ENCODE measurements at places on chromosomes 16 and 17.

- no peak overlapping the region for H3K4me3 ChIP-seq
- no peak overlapping the region for H3K27ac ChIP-seq
- no peaks in the 10 kb centered on the region for H3K27me3 ChIP-seq
- H3K36me3 ChIP-seq, result no peaks in the 10 kb centered on the region
- no peak for DNase-seq
Observed at GRCh38 chr17:1050996-1051925, 54.3 kb downstream of the TIMM22 start.

DNA sequence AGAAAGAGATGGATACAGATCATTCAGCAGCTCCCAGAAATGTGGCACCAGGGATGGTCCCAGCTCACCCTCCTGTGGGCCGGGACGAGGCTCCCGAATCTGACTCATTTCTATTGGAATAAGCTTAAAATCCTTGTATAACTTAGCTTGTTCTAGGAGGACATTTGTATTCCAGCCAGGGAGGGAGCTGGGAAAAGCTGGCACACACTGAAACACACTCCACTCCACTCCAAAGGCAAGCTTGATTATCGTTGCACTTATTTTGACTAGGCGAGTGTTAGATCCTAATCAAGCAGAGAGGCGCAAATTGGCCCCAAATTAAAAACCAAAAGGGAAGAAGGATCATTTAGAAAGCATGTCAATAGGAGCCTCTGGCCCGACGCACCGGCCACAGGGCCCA lies 339.5 kb downstream of the HS3ST4 start:
- no peaks in the 10 kb centered on the region for H3K4me1 ChIP-seq
- H3K27me3 ChIP-seq, result no peaks in the 10 kb centered on the region
- H3K4me3 ChIP-seq, result no peak overlapping the region
- no peaks in the 10 kb centered on the region for H3K36me3 ChIP-seq
- DNase-seq, result no peak

DNA sequence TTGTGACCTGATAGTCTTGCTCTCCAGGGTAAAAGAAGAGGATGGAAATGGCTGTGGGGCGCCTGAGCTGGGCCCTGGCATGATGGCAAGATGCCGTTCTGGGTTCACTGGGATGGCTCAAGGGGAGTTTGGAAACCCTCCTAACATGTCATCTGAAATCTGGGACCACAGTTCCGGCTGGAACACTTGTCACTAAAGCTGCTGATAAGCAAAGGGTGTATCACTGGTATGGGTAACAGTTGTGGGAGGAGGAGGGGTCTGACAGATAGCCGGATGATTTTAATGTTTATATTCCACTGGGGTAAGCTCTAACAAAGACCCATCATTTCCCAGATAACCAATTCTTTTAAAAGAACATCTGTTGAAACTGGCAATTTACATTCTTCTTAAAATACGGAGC lies 390.2 kb downstream of the WWOX start:
- no peak overlapping the region for H3K27ac ChIP-seq
- no peaks in the 10 kb centered on the region for H3K27me3 ChIP-seq
- H3K36me3 ChIP-seq, result no peaks in the 10 kb centered on the region
- H3K4me3 ChIP-seq, result no peak overlapping the region

DNA sequence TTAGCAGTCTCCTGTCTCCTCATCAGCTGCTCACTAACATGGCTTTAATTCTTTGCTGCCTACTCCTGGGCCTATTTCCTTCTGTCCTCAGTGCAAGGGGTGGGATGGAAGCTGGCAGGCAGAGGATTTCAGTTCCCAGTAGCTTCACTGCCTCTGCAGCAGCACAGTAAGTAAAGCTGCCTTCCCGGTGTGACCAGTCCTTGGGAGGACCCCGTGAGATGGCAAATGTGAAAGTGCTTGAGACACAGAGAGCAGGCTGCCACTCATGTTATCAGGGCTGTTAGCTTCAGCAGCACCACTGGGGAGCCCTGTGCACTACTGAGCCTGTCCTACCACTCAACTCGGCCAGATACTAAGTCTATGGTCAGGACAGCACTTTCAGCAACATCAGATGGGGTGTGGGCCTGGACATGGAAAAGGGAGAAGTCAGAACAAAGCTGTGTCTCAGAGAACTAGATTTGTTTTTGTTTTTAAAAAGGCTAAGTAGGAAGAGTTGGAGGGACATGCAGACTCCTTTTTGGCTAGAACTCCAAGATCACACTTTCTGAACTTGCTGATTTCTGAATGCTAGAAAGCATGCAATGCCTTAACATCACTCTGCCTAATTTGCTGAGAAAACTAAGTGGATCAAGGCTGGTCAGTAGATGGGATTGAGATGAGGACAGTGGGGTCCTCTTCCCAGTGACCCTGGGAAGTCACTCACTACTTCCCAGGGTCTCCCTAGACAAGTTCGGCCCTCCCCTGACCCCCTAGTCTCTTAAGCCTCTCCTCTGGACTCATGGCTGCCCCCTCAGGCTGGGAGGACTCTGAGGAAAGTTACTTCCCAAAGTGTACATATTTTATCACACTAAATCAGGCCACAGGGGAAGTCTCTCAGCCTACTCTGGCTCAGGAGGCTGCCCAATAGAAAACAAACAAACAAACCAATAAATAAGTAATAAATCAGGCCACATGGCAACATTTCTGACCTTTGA lies 1.1 kb downstream of the ACSF2 start:
- DNase-seq, result peak; percentile 68
- peak overlapping the region; percentile 66 for H3K4me3 ChIP-seq
- H3K27me3 ChIP-seq, result no peaks in the 10 kb centered on the region
- no peaks in the 10 kb centered on the region for H3K36me3 ChIP-seq

DNA sequence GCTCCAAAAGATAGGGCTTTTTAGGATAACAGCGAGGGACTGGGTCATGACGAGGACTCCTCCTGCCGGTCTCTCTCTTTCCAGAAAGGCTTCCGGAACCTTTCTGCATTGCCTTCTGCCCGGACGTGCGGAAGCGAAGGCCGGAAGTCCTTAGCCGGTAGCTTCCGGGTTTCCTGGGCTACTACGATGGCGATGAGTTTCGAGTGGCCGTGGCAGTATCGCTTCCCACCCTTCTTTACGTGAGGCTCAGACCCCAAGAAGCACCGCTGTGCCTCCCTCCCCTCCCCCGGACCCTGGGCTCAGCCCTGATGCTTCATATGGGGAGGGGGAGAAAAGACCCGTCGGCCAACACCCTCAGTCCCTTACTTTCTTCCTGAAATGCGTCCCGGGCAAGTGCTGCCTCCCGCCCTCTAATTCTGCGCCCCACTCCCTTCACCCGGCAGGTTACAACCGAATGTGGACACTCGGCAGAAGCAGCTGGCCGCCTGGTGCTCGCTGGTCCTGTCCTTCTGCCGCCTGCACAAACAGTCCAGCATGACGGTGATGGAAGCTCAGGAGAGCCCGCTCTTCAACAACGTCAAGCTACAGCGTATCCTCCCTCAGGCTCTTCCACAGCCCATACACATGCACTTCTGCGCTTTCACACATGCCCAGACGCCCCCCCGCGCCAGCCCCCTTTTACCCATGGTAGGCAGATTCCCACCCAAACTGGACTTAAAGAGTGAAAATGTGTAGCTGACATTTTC lies at the start of gene VPS25:
VPS25 (plus strand) TSS at position 160 of the 746 bp plus-strand sequence; CDS start at position 187, 27 bp downstream.
- DNase-seq, result peak; percentile 85
- H3K36me3 ChIP-seq, result no peaks in the 10 kb centered on the region

DNA sequence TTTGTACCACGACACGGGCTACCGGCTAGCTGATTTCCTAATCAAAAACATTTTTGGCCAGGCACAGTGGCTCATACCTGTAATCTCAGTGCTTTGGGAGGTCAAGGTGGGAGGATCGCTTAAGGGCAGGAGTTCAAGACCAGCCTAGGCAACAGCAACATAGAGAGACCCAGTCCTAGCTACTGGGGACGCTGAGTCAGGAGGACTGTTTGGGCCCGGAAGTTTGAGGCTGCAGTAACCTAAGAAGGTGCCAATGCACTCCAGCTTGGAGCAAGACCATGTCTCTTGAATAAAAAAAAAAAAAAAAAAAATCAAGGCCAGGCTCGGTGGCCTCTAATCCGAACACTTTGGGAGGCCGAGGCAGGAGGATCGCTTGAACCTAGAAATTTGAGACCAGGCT lies 49.8 kb downstream of the UBE2G1 start:
- no peak overlapping the region for H3K27ac ChIP-seq
- H3K4me3 ChIP-seq, result no peak overlapping the region
- no peak for DNase-seq
- no peaks in the 10 kb centered on the region for H3K27me3 ChIP-seq

GRCh38 chr17:32733401-32733800 lies 143.5 kb downstream of the MYO1D start:
- no peaks in the 10 kb centered on the region for H3K27me3 ChIP-seq
- DNase-seq, result no peak
- H3K27ac ChIP-seq, result no peak overlapping the region
- H3K4me3 ChIP-seq, result no peak overlapping the region

DNA sequence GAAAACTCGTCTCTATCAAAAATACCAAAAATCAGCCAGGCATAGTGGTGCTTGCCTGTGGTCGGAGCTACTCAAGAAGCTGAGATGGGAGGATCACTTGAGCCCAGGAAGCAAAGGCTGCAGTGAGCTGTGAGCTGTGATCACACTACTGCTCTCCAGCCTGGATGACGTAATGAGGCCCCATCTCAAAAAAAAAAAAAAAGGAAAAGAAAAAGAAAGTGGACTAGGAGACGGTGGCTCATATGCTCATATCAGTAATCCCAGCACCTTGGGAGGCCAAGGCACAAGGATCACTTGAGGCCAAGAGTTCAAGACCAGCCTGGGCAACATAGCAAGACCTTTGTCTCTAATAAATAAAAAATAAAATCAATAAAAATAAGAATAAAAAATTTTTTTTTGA lies 8.8 kb upstream of the SUMO2 start:
- no peak overlapping the region for H3K4me3 ChIP-seq
- no peaks in the 10 kb centered on the region for H3K36me3 ChIP-seq
- H3K27ac ChIP-seq, result no peak overlapping the region
- no peak for DNase-seq

GRCh38 chr16:57084257-57084770 lies 8.1 kb upstream of the CPNE2 start:
- DNase-seq, result peak; percentile 69
- no peak overlapping the region for H3K27ac ChIP-seq
- H3K36me3 ChIP-seq, result no peaks in the 10 kb centered on the region
- H3K4me1 ChIP-seq, result no peaks in the 10 kb centered on the region
- H3K27me3 ChIP-seq, result no peaks in the 10 kb centered on the region

GRCh38 chr16:64321066-64321465 lies 800.8 kb downstream of the CDH11 start:
- no peak for DNase-seq
- H3K36me3 ChIP-seq, result no peaks in the 10 kb centered on the region
- H3K4me1 ChIP-seq, result no peaks in the 10 kb centered on the region
- H3K4me3 ChIP-seq, result no peak overlapping the region

DNA sequence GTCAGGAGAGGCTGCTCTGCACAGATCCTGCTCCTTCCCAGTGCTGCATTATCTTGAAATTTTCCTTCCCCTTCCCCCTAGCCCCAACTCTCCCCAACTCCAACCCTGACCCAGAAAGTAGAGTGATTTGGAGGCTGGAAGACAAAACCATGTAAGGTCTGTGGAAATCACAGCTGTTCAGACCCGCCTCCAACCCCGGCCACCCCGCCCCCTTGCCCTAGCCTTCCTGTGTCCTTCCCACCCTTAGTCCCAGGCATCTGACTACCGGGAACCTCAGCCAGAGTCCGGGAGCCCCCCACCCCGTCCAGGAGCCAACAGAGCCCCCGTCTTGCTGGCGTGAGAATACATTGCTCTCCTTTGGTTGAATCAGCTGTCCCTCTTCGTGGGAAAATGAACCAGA lies at the start of gene AOC3:
AOC3 (plus strand) TSS at position 246 of the 400 bp plus-strand sequence; CDS start at position 391, 145 bp downstream.
- H3K27ac ChIP-seq, result no peak within 1 kb of the TSS
- no peak for DNase-seq
- H3K4me3 ChIP-seq, result no peak within 1 kb of the TSS
- H3K27me3 ChIP-seq, result no peaks in the 10 kb centered on the region
- peaks cover 33% of the 10 kb centered on the region for H3K4me1 ChIP-seq

DNA sequence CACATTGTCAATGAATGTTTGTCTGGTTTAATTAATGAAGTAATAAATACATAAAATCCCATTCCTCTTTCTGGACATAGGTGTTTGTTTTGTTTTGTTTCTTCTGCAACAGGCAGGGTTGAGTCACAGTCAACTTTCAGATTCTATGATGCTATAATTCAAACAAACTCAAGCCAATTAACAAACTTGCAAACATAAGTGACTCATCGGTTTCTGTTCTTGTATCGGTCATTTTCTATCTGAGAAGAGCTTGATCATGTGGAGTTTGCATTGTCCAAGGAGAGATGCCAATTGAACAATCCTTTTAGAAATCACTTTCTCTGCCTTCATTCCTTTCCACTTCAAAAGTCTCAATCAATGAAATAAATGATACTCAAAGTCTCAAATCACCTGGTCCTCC lies 294.2 kb upstream of the C16orf82 start:
- no peak for DNase-seq
- no peaks in the 10 kb centered on the region for H3K36me3 ChIP-seq
- H3K27ac ChIP-seq, result no peak overlapping the region
- no peaks in the 10 kb centered on the region for H3K4me1 ChIP-seq
- H3K4me3 ChIP-seq, result no peak overlapping the region
- no peaks in the 10 kb centered on the region for H3K27me3 ChIP-seq

- no peaks in the 10 kb centered on the region for H3K27me3 ChIP-seq
- no peaks in the 10 kb centered on the region for H3K36me3 ChIP-seq
- no peak overlapping the region for H3K27ac ChIP-seq
- H3K4me1 ChIP-seq, result 0 out of 2 replicates have a peak, but pooled peaks cover 2% of the 10 kb centered on the region
Observed at GRCh38 chr17:39960524-39961041, 2.2 kb upstream of the GSDMA start.

GRCh38 chr17:8382880-8383142 lies 182 bp downstream of the RPL26 start:
- H3K27ac ChIP-seq, result peak overlapping the region; percentile 13
- no peak for DNase-seq
- H3K36me3 ChIP-seq, result peaks cover 13% of the 10 kb centered on the region
- peak overlapping the region; percentile 79 for H3K4me3 ChIP-seq
- peaks cover 15% of the 10 kb centered on the region for H3K4me1 ChIP-seq
- no peaks in the 10 kb centered on the region for H3K27me3 ChIP-seq

DNA sequence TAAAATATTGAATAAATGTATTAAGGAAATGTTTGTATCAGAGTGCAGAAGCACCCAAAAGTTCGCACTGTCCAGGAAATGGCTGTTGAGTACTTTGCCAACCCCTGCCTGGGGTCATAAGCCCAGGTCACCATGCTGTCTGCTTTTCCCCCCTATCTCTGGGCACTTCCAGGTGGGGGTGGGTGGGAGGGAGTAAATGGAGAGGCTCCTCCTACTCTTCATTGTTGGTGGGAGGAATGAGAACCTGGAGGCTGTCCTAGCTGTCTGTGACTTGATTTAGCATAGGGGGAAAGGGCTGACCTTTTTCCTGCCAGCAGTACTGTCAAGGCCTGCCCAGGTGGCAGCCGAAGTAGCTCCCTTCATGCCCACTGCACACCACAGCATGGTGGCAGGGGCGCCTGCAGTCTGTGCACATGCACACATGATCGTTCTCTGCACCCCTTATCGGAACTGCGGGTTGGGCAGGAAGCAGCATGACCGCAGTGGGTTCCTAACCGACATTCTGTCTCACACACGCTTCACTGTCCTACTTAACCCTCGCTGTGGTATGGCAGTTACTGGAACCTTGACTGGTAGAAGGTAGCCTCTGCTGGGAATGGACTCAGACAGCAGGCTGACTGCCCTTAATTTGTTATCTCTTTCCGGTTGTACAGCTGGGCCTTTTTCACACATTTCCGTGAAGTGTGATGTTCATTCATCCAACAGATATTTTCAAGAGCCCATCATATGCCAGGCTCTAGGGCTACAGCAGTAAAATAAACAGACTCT lies 41.5 kb downstream of the LDHD start:
- peak; percentile 81 for DNase-seq
- no peak overlapping the region for H3K4me3 ChIP-seq
- H3K4me1 ChIP-seq, result peaks cover 11% of the 10 kb centered on the region
- no peaks in the 10 kb centered on the region for H3K27me3 ChIP-seq
- no peaks in the 10 kb centered on the region for H3K36me3 ChIP-seq
- peak overlapping the region; percentile 38 for H3K27ac ChIP-seq

- H3K4me1 ChIP-seq, result no peaks in the 10 kb centered on the region
- no peak overlapping the region for H3K27ac ChIP-seq
- no peak for DNase-seq
- no peak overlapping the region for H3K4me3 ChIP-seq
Observed at GRCh38 chr17:73723317-73723716, 79.1 kb upstream of the SDK2 start.

All from MM.1S (cell line).